ENCODE measurements at places on chromosomes 1 and 21. TPM values are rescaled to one million over a fixed set of nuclear protein-coding genes. Genes with fewer than 3 reads are reported as not detected.

Gene AHDC1
- 23.7 TPM for total RNA-seq

Gene HSPB7
- total RNA-seq: not detected

Gene DISP1
- 2.5 TPM for total RNA-seq

Gene PM20D1
- total RNA-seq: not detected

Gene KRTAP13-3
- not detected for total RNA-seq

- DNase-seq: no peak
- H3K36me3 ChIP-seq: peaks cover 17% of the 10 kb centered on the region
- H3K27me3 ChIP-seq: no peaks in the 10 kb centered on the region
- no peak overlapping the region for H3K4me3 ChIP-seq
Measured at GRCh38 chr1:233242827-233243483, 52.6 kb downstream of the PCNX2 start.

Data from H9 (cell line).